ENCODE measurements at places on chromosomes 1 and 21.

DNA sequence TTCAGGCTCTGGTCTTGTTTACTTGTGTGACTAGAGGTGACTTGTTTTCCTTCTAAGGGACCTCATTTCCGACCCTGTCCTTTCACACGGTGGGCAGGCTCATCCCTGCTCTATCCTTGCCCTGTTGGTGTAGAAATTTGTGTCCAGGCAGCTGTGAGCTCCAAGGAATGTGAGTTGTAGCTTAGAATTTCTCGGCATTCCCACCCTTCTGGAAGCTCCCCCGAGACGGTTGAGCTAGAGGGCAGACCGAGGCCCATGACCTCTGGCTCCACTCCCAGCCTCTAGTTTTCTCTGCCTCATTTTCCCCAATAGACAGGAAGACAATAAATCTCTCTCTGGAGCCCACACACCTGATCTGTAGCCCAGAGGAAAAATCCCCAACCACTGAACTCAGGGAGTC, 100.9 kb downstream of the NAV1 start:
- no peak for DNase-seq

GRCh38 chr1:71303617-71304041, 222.8 kb upstream of the ZRANB2 start:
- no peak for DNase-seq

DNA sequence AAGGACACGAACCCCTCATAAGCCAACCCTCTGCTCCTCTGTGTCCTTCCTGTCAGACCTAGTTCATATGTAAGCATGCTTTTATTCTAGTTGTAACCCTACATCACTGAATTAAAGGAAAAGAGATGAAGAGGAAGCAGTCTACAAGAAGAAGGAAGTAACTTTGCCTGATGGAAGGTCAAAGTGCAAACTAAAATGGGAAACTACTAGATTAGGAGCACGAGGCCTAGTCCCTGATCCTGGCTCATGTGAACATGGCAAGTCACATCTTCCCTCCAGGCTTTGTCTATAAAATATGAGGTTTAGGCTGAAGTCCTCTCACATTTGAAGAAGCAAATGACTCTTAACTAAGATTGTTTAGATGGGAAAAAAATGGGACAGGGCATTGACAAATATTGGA, 13.2 kb downstream of the ZMYND12 start:
- DNase-seq, result no peak

- DNase-seq, result no peak
Observed at GRCh38 chr1:113912594-113913311, 7.6 kb downstream of the DCLRE1B start.

GRCh38 chr1:83509301-83509781, 489.6 kb downstream of the TTLL7 start:
- DNase-seq, result no peak

GRCh38 chr1:26188477-26188876, 1.9 kb upstream of the CATSPER4 start:
- no peak for DNase-seq

DNA sequence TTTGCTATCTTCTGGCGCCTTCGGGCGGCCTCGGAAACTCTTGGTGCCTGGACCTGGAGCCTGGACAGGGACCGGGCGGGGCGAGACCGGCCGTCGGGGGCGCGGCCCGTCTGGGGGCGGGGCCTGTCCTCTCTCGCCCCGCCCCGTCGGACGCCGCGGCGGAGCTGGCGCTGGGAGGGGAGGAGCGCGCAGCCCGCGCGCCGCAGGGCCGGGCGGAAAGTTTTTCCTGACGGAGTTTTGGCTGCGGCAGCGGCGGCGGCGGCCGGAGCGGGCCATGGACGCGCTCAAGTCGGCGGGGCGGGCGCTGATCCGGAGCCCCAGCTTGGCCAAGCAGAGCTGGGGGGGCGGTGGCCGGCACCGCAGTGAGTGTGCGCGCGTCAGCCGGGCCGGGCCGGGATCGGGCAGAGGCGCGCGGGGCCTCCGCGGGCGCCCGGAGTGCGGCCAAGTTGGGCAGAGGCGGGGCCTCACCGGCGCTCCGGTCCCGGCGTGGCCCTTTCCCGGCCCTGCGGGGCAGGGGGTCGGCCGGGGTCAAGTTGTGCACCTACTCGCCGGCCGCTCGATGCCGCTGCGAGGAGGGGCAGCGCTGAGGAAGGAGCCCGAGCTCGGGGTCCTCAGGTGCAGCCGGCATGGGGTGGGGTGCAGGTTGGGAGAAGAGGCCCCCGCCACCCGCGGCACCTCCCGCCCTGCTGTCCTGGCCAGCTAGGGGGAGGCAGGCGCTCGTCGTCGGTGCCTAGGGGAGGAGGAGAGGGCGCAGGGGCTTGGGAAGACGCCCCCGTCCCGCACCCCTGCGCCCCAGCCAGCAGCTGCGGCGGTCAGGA, at the start of gene LDLRAP1:
Gene LDLRAP1 (plus strand): TSS at position 182 of the 818 bp plus-strand sequence. CDS start 93 bp downstream, at position 275.
- DNase-seq, result peak; percentile 20

GRCh38 chr1:181089017-181089675, 646 bp downstream of the IER5 start:
- peak; percentile 17 for DNase-seq

GRCh38 chr21:44571844-44572782, 1.4 kb upstream of the KRTAP10-4 start:
- no peak for DNase-seq

Data from stimulated activated CD8-positive, alpha-beta memory T cell treated with anti-CD3 and anti-CD28 coated beads, Interleukin-4, amount 100 ng/mL, for 1 hour (primary cell).